ENCODE measurements at places on chromosomes 1 and 21. TPM values are rescaled to one million over a fixed set of nuclear protein-coding genes. Genes with fewer than 3 reads are reported as not detected.
A peak's percentile ranks its signal among the peaks of the same experiment; 100 is the strongest.

The CASQ1 gene
- 3.4 TPM for total RNA-seq

DNA sequence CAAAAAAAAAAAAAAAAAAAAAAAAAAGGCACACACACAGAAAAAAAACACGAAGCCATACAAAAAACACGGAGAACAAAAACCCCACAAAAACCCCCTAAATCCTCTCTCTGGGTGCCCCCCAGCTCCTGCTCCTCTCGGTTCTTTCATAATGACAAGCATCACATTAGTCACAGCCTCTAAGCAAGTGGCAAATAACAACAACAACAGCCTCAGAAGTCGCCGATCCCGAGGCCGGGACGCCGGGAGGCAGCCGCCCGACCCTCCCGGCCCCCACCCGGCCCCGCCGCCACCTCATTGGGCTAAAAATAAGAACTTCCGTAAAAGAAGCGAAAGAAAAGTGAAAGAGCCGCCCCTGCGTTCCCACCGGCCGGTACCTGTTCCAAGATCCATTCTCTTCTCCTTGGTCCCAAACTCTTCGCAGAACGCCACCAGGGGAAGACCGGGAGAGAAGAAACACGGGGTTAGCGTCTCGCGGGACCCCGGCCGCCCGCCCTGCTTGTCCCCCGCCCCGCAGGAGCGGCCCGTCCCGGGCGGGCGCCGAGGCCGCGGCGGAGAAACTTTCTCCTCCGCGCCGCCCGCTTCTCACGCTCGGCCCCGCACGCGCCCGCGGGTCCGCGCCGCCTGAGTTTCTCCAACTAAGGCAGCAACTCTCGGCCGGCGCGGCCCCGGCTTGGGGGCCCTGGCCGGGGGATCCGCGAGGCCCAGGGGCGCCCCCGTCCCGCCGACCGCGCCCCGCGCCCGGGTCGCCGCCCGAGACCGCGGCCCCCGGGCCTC is 102.8 kb downstream of the CASZ1 start:
- H3K4me3 ChIP-seq, result peak overlapping the region; percentile 56
- no peaks in the 10 kb centered on the region for H3K36me3 ChIP-seq
- no peaks in the 10 kb centered on the region for H3K4me1 ChIP-seq

The SELENBP1 gene
- total RNA-seq, result 13.0 TPM

- H3K4me3 ChIP-seq, result no peak overlapping the region
- no peak overlapping the region for H3K27ac ChIP-seq
- H3K36me3 ChIP-seq, result no peaks in the 10 kb centered on the region
- no peak for DNase-seq
- H3K4me1 ChIP-seq, result no peaks in the 10 kb centered on the region
Measured at GRCh38 chr1:17004466-17005364, 7.0 kb downstream of the ATP13A2 start.

DNA sequence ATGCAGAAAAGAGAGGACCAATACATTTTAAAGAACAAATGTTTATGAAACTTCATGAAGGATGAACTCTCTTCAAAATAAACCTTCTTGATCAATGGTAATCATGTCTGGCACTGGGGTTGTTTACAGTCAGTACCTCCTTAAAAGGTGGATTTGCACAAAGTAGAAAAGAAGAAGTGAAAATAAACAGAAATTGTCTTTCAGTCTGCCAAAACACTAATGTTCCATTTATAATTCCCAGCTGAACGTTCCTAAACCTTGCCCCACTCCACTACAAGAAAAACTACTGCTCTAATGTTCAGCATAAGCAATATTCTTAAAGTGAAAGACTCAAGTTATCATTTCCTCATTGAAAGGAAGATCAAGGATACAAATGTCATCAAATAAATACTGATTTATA is 86.2 kb downstream of the EIF4G3 start:
- no peak overlapping the region for H3K4me3 ChIP-seq
- H3K27me3 ChIP-seq, result no peaks in the 10 kb centered on the region
- H3K36me3 ChIP-seq, result no peaks in the 10 kb centered on the region
- H3K27ac ChIP-seq, result no peak overlapping the region

DNA sequence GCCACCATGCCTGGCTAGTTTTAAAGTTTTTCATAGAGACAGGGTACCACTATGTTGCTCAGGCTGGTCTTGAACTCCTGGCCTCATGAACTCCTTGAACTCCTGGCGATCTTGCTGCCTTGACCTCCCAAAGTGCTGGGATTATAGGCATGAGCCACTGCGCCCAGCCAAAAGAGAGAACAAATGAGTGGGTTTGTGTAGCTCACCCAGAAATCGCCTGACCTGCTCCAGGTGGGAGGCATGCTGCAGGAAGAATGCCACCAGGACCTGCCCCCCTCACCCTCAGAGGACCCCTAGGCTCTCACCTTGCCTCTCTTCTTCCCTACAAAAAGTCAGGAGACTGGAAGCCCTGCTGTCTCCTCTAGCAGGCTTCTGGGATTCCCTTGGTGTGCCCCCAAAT is 88.8 kb downstream of the SYT2 start:
- no peak for DNase-seq
- no peaks in the 10 kb centered on the region for H3K36me3 ChIP-seq
- no peak overlapping the region for H3K4me3 ChIP-seq
- peaks cover 28% of the 10 kb centered on the region for H3K4me1 ChIP-seq
- no peaks in the 10 kb centered on the region for H3K27me3 ChIP-seq

GRCh38 chr1:29469457-29469856 is 233.1 kb downstream of the PTPRU start:
- peak; percentile 18 for DNase-seq
- no peaks in the 10 kb centered on the region for H3K27me3 ChIP-seq
- H3K4me3 ChIP-seq, result no peak overlapping the region
- no peak overlapping the region for H3K27ac ChIP-seq

The CACHD1 gene
- 8.3 TPM for total RNA-seq

DNA sequence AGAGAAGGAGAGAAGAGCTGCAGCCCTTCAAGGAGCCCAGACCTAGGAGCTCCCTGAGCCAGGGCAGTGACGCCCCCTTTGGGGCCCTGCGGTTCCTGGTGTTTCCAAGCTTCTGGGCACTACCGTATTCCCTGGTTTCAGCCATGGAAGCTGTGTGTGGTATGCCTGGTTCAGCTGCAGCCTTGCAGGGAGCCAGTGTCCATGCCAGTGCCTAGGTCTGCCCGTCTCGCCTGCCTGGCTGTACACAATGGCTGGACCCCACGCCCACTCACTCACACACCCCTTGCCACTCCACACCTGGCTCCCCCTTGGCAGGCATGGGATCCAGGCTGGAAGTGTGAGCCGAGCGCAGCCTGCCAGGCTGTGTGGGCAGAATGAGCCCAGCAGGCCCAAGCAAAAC is 87.7 kb downstream of the ADARB1 start:
- H3K36me3 ChIP-seq, result no peaks in the 10 kb centered on the region
- DNase-seq, result no peak
- no peak overlapping the region for H3K4me3 ChIP-seq
- peaks cover 3% of the 10 kb centered on the region for H3K4me1 ChIP-seq
- no peaks in the 10 kb centered on the region for H3K27me3 ChIP-seq
- H3K27ac ChIP-seq, result no peak overlapping the region

DNA sequence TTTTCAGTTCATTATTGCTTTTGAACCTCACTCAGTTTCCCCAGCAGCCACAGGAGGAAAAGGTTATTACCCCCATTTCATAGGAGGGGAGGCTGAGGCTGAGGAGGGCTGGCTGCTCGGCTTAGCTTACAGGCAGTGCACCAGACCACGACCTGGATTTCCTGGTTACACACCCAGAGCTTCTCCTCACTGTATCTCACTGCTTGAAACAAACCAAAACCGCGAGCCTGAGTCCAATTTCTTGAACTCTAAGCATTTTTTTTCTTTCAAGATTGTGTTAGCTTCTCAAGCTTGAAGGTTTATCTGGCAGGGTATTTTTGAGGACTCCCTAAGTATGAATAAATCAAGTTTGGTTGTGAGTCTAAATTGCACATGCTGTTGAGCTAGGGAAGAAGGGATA is 188.9 kb upstream of the EDN2 start:
- no peak overlapping the region for H3K4me3 ChIP-seq
- no peaks in the 10 kb centered on the region for H3K27me3 ChIP-seq
- H3K27ac ChIP-seq, result no peak overlapping the region
- H3K36me3 ChIP-seq, result no peaks in the 10 kb centered on the region
- H3K4me1 ChIP-seq, result peaks cover 5% of the 10 kb centered on the region

DNA sequence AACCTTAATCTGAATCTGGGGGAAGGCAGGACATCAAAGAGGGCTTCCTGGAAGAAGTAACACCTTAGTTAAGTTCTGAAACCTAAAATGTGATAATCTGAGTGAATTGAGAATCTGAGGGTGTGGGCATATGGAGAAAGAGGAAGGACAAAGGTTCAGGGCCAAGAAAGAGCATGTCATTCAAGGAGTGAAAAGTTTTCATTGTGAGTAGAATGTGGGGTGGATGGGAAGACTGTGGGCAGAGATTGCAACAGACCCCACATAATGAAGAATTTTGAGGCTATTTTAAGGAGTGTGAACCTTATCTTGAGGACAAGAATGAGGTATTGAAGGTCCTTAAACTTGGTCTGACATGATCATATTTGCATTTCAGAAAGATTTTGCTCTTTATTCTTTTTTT is 227.2 kb downstream of the PTGER3 start:
- H3K4me3 ChIP-seq, result no peak overlapping the region
- no peak overlapping the region for H3K27ac ChIP-seq
- no peaks in the 10 kb centered on the region for H3K27me3 ChIP-seq
- DNase-seq, result no peak

The TGFB2 gene
- total RNA-seq, result 2.6 TPM

GRCh38 chr1:69947837-69948236 is 257.5 kb downstream of the LRRC40 start:
- no peaks in the 10 kb centered on the region for H3K4me1 ChIP-seq
- H3K36me3 ChIP-seq, result no peaks in the 10 kb centered on the region
- H3K27ac ChIP-seq, result no peak overlapping the region
- DNase-seq, result no peak
- no peak overlapping the region for H3K4me3 ChIP-seq
- no peaks in the 10 kb centered on the region for H3K27me3 ChIP-seq

GRCh38 chr1:44377925-44378784 is 23.1 kb upstream of the ERI3 start:
- no peaks in the 10 kb centered on the region for H3K4me1 ChIP-seq
- no peaks in the 10 kb centered on the region for H3K36me3 ChIP-seq
- H3K27ac ChIP-seq, result no peak overlapping the region
- peak; percentile 57 for DNase-seq
- no peak overlapping the region for H3K4me3 ChIP-seq

DNA sequence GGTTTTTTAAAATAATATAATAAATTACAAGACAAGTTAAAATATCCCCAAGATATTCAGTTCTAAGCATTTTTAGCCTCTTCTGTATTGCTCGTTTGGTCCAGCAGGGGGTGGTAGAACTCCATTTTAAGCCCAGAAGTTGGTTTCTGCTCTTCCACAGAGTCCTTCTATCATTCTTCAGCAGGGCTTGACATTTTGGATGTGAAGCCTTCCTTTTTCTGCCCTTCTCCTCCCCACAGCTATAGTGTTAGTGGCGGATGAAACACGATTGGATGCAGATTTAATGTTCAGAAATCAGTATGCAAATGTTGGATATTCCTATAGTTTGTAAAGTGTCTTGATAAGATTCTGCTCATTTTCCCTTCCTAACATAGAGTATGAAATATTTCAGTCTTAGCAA is 1.4 kb downstream of the NCAM2 start:
- DNase-seq, result peak; percentile 65
- no peak overlapping the region for H3K27ac ChIP-seq
- H3K4me1 ChIP-seq, result peaks cover 6% of the 10 kb centered on the region
- no peak overlapping the region for H3K4me3 ChIP-seq
- H3K36me3 ChIP-seq, result no peaks in the 10 kb centered on the region
- H3K27me3 ChIP-seq, result no peaks in the 10 kb centered on the region

The EIF2D gene
- total RNA-seq, result 54.8 TPM

GRCh38 chr1:25361901-25362300 is 23.8 kb downstream of the TMEM50A start:
- no peak overlapping the region for H3K27ac ChIP-seq
- no peak for DNase-seq
- no peaks in the 10 kb centered on the region for H3K4me1 ChIP-seq
- no peaks in the 10 kb centered on the region for H3K27me3 ChIP-seq
- no peaks in the 10 kb centered on the region for H3K36me3 ChIP-seq

The CLCA4 gene
- 0.12 TPM for total RNA-seq

GRCh38 chr21:41321211-41321907 is 4.8 kb downstream of the FAM3B start:
- DNase-seq, result no peak
- H3K4me3 ChIP-seq, result no peak overlapping the region
- no peak overlapping the region for H3K27ac ChIP-seq
- no peaks in the 10 kb centered on the region for H3K36me3 ChIP-seq
- H3K27me3 ChIP-seq, result no peaks in the 10 kb centered on the region
- H3K4me1 ChIP-seq, result peaks cover 6% of the 10 kb centered on the region

DNA sequence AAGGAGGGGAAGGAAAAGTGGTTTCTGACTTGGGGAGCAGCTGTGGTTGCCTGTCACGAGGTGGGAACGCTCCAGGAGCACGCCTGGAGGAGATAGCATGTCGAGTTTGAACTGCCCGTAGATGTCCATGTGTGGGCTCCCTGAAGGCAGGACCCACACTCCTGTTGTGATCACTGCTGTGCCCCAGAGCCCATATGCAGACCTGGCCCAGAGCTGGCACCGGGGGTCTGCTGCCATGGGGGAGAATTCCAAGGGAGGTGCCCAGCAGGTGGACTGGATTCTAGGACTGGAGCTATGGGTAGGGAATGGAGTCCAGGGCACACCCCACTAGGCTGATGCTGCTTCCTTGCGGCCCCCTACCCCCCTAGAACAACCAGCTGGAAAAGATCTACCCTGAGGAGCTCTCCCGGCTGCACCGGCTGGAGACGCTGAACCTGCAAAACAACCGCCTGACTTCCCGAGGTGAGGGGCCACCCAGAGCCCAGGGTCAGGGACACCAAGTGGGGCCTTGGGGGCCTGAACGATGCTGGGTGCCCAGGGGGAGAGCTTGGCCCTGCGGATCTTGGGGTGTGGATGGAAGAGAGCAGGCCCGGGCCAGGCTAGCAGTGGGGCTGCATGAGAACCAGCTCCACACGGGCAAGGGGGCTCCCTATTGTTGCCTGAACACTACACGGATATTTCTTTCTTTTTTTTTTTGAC is 9.3 kb downstream of the PODN start:
- H3K36me3 ChIP-seq, result no peaks in the 10 kb centered on the region
- peaks cover 15% of the 10 kb centered on the region for H3K4me1 ChIP-seq
- no peak for DNase-seq
- H3K27me3 ChIP-seq, result no peaks in the 10 kb centered on the region
- H3K4me3 ChIP-seq, result no peak overlapping the region

The SEMA4A gene
- 4.8 TPM for total RNA-seq

The CHI3L1 gene
- 2.0 TPM for total RNA-seq

- H3K4me1 ChIP-seq, result peaks cover 21% of the 10 kb centered on the region
- no peak overlapping the region for H3K4me3 ChIP-seq
- H3K27me3 ChIP-seq, result no peaks in the 10 kb centered on the region
- H3K27ac ChIP-seq, result peak overlapping the region; percentile 25
Measured at GRCh38 chr1:201448990-201449389, 20.0 kb downstream of the PHLDA3 start.

GRCh38 chr1:2966449-2967328 is 54.6 kb upstream of the ACTRT2 start:
- H3K27me3 ChIP-seq, result no peaks in the 10 kb centered on the region
- peaks cover 5% of the 10 kb centered on the region for H3K4me1 ChIP-seq
- H3K4me3 ChIP-seq, result no peak overlapping the region
- H3K36me3 ChIP-seq, result no peaks in the 10 kb centered on the region

- no peak for DNase-seq
- H3K27me3 ChIP-seq, result no peaks in the 10 kb centered on the region
- no peaks in the 10 kb centered on the region for H3K36me3 ChIP-seq
- H3K4me1 ChIP-seq, result no peaks in the 10 kb centered on the region
Measured at GRCh38 chr1:209344156-209344555, 239.4 kb upstream of the CAMK1G start.

Measured in testis (tissue), 5 donors.